ENCODE measurements at places on chromosomes 2 and 18.

DNA sequence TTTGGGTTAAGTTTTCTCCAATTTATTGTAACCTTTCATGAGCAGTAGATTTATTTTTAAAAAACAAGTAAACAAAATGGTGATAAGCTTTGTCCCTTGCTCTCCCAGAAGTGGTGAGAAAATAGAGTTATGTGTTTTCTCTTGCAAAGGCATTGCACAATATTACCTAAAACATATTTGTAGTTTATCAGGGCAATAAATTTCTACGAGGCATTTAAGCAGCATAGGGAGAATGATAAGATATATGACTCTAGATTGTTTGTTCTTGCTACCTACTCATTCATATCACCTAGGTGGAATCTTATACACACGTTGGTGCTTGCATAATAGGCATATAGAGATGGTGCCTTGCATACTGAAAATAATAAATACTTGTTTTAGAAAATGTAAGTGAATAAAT lies 201.7 kb downstream of the MYO1B start:
- ATAC-seq: no peak
- no peak overlapping the region for H3K27ac ChIP-seq
- H3K36me3 ChIP-seq: no peaks in the 10 kb centered on the region
- no peaks in the 10 kb centered on the region for H3K4me1 ChIP-seq
- H3K27me3 ChIP-seq: no peaks in the 10 kb centered on the region

GRCh38 chr2:16614314-16614860 lies 51.2 kb downstream of the CYRIA start:
- H3K27me3 ChIP-seq: no peaks in the 10 kb centered on the region
- no peak for ATAC-seq
- H3K27ac ChIP-seq: no peak overlapping the region

DNA sequence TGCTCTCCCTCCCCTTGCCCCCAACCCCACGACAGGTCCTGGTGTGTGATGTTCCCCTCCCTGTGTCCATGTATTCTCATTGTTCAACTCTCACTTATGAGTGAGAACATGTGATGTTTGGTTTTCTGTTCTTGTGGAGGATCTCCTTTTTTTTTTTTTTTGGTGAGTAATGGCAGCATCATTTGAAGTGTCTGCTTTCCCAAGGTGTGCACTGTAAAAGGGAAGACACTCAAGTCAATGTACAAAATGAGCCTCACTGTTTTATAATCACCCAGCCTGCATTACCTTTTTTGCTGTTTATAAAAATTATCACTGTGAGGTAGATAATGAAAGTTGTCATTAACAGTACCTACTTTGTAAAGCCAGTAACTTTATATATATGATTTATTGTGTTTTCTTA lies 56.9 kb downstream of the INSIG2 start:
- H3K27me3 ChIP-seq: no peaks in the 10 kb centered on the region
- no peak overlapping the region for H3K27ac ChIP-seq
- ATAC-seq: no peak
- H3K36me3 ChIP-seq: no peaks in the 10 kb centered on the region

- no peaks in the 10 kb centered on the region for H3K27me3 ChIP-seq
- ATAC-seq: no peak
- no peaks in the 10 kb centered on the region for H3K4me1 ChIP-seq
Measured at GRCh38 chr18:10094655-10095054, 180.8 kb downstream of the VAPA start.

- no peaks in the 10 kb centered on the region for H3K36me3 ChIP-seq
- no peak for ATAC-seq
- H3K4me3 ChIP-seq: no peak overlapping the region
- no peak overlapping the region for H3K27ac ChIP-seq
- no peaks in the 10 kb centered on the region for H3K4me1 ChIP-seq
Measured at GRCh38 chr18:59048378-59048777, 91.3 kb upstream of the SEC11C start.

GRCh38 chr18:70326255-70326654 lies 37.4 kb downstream of the SOCS6 start:
- peaks cover 15% of the 10 kb centered on the region for H3K4me1 ChIP-seq
- H3K27ac ChIP-seq: no peak overlapping the region
- H3K4me3 ChIP-seq: no peak overlapping the region
- H3K36me3 ChIP-seq: no peaks in the 10 kb centered on the region
- ATAC-seq: no peak

- H3K36me3 ChIP-seq: no peaks in the 10 kb centered on the region
- no peaks in the 10 kb centered on the region for H3K27me3 ChIP-seq
- H3K4me1 ChIP-seq: peaks cover 6% of the 10 kb centered on the region
- H3K27ac ChIP-seq: no peak overlapping the region
- H3K4me3 ChIP-seq: no peak overlapping the region
Measured at GRCh38 chr2:62738981-62739936, 33.7 kb downstream of the EHBP1 start.

GRCh38 chr2:16185801-16186272 lies 245.5 kb downstream of the MYCN start:
- ATAC-seq: no peak
- H3K27me3 ChIP-seq: no peaks in the 10 kb centered on the region
- H3K27ac ChIP-seq: no peak overlapping the region
- H3K36me3 ChIP-seq: no peaks in the 10 kb centered on the region
- no peaks in the 10 kb centered on the region for H3K4me1 ChIP-seq

- no peak for ATAC-seq
- H3K27me3 ChIP-seq: no peaks in the 10 kb centered on the region
- H3K27ac ChIP-seq: no peak overlapping the region
Measured at GRCh38 chr2:39618736-39619135, 47.0 kb upstream of the TMEM178A start.

DNA sequence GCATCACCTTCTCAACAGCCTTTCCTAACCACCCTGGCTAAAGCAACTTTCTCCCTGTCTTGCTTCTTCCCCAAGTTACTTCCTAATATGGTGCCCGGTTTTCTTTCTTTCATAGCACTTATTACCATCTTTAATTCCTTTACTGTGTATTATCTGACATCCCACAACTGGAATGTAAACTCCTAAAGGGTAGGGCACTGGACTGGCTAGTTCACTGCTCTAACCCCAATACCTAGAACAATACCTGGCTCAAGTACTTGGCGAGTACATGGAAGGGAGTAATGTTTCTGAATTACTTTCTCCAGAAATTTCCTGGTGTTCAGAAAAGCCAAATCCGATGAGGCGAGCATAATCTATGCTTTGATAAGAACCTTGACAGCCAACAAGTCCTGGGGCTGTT lies 22.7 kb upstream of the RNF103 start:
- no peaks in the 10 kb centered on the region for H3K27me3 ChIP-seq
- no peak overlapping the region for H3K4me3 ChIP-seq
- no peaks in the 10 kb centered on the region for H3K4me1 ChIP-seq
- no peak overlapping the region for H3K27ac ChIP-seq

- peaks cover 4% of the 10 kb centered on the region for H3K27me3 ChIP-seq
- H3K4me1 ChIP-seq: no peaks in the 10 kb centered on the region
- ATAC-seq: no peak
- H3K36me3 ChIP-seq: peaks cover 8% of the 10 kb centered on the region
Measured at GRCh38 chr2:113251118-113251517, 27.6 kb downstream of the PAX8 start.

DNA sequence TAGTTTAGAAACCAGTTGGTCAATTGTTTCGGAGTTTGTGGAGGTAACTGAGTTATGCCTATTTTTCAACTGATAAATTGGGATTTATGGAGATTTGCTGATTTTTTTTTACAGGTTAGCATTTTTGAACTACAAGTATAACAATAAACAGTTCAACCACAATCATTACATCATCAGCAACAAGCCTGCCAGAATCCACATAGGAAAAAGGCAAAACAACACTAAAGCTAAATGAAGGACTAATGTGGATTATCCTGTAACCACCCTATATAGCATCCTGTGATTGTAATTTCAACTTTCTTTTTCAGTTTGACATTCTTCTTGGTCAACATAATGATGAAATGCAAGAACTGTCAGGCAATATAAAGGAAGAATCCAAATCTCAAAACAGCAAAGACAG lies 76.5 kb downstream of the CCDC102B start:
- no peak overlapping the region for H3K4me3 ChIP-seq
- no peak for ATAC-seq
- no peaks in the 10 kb centered on the region for H3K4me1 ChIP-seq
- H3K36me3 ChIP-seq: no peaks in the 10 kb centered on the region
- H3K27me3 ChIP-seq: no peaks in the 10 kb centered on the region

DNA sequence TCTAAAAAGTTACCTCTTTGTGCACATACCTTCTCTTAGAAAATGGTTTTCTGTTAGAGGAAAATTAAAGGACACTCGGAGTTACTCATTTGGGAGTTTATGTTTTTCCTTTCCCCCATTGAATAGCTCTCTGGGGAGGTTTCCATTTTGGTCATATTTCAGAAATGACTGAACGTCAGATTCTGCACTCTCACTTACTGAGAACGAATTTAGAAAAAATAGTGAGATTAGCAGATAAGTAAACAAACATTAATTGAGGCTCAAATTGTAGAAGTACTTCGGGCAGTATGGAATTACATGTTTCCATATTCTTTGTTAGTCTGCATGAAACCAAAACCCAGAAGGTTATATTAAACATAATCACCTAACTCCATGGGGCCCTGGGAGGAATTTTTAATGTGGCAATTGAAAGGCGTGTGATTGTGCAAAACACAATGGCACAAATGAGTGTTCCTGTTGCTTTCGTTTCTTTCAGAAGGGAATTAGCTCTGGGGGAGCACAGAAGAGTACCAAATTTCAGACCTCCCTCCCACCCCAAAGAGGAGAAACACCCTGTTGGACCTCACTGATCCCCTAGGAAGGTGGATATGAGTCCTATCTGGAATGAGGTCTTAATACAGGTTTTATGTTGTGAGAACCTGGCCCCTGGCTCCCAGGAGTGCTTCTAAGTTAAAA lies 212.3 kb downstream of the BCL2 start:
- H3K4me3 ChIP-seq: no peak overlapping the region
- H3K27ac ChIP-seq: no peak overlapping the region
- H3K4me1 ChIP-seq: peaks cover 15% of the 10 kb centered on the region
- no peaks in the 10 kb centered on the region for H3K27me3 ChIP-seq
- no peak for ATAC-seq

All from gastroesophageal sphincter (tissue), 4 donors.